ENCODE measurements at places on chromosomes 7 and 10. TPM values are rescaled to one million over a fixed set of nuclear protein-coding genes. Genes with fewer than 3 reads are reported as not detected.

Gene DDX50
- 33.3 TPM for total RNA-seq

Gene TSC22D4
- 42.4 TPM for total RNA-seq

GRCh38 chr7:128726059-128726736, 13.0 kb upstream of the CALU start:
- no peak for DNase-seq

DNA sequence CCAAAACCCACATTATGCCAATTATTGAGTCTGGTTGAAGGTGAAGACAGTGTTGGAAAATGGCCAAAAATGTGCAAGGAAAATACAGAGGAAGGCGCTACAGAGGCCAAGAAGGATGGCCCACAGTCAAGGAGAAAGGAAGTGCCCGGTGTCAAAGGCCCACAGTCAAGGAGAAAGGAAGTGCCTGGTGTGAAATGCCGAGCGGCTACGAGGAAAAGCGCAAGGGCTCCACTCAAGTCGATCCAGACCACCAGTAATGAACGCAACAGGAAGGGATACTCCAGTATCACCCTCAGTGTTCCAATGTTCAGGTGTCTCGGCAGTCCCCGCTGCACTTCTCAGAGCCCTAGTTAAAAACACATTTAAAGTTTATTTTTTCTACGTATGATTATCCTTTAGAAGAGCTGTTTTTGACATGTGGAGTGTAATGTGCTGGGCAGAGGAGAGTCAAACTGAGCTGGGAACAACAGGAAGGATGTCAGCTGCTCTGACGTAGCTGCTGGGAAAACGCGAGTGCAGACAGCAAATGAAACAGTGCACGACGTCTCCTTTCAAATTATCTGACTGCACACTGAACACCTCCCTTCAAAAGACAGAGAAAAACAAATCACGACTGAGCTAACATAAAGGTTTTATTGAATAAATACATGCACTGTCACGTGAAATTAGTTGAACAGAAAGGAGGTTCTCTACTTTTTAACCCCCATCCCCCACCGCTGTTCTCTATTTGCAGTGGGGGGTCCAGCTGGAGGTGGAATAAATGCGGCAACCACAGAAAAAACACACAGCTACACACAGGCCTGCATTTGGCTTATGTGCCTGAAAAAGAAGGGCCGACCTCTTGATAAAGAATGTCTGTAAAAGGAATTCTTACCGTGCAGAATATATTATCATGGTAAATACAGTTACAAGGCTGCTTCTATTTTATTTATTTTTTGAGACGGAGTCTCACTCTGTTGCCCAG, 26.1 kb upstream of the NCAPG2 start:
- DNase-seq: no peak

- DNase-seq: no peak
Measured at GRCh38 chr10:24485304-24485703, 238.4 kb downstream of the ARHGAP21 start.

DNA sequence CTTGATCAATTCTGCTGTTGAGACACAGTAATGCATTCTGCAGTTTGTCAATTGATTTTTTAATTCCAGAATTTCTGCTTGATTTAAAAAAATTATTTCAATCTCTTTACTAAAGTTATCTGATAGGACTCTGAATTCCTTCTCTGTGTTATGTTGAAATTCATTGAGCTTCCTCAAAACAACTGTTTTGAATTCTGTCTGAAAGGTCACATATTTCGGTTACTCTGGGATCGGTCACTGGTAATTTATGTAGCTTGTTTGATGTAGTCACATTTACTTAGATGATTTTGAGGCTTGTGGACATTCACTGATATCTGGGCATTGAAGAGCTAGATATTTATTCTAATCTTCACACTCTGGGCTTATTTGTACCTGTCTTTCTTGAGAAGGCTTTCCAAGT, 67.2 kb upstream of the NME8 start:
- DNase-seq: no peak

GRCh38 chr7:35854311-35854710, 53.5 kb downstream of the SEPTIN7 start:
- no peak for DNase-seq

GRCh38 chr10:95353123-95353522, 62.3 kb upstream of the PDLIM1 start:
- DNase-seq: no peak

DNA sequence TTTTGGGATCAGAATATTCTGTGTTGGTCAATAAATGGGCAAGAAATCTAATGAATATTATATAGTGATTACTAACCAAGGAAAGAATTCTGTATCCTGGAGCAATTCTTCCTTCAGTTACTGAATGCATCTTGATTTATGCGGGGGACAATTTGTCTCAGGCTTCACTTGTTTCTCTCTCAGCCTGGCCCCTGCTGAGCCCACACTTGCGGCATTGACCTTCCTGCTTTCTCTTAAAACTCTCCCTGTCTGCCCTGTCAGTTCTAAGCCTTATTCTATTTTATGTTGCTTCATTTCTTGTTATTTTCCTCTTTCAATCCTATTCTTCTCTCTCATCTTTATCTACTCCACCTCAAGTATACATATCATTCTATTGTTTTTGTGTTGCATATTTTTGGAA, 122.1 kb upstream of the TPK1 start:
- no peak for DNase-seq

DNA sequence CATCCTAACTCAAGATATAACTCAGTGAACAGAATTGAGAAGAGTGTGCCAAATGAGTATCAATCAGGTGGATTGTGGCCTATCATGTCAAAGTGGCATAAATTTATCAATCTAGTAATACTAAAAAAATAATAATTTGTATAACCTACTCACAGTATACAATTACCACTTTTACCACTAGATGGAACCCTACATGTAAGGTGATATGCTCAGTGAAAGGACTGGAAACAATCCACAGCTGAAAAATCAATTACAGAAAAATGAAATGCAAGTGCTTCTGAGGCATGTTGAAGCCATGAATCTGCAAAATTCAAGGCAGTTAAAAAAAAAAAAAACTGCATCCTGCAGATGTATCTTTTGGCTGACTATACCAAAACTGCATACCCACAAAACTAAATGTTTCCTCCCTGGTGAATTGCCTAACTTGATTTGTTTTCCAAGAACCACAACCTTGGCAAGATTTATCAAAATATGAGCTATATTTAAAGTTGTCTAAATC, 13.9 kb downstream of the ARHGAP19 start:
- no peak for DNase-seq
